ENCODE measurements at places on chromosomes 13 and 19.

DNA sequence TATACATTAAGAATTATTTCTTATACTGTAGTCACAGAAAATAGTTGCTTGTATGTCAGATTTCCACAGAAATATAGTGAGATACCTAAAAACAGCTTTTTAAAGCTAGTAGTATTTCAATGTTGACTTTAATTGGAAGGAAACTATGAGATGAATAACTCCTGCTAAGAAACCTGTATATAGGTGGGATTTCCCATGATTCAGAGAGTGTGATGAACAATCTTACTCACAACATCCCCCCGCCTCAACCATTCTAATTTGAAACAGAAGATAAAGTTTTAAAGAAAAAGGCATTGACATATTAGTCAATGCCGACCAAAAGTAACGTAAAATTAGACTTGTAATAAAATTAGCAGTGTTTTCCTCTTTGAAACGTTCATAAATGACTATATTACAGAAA lies 1.4 kb upstream of the MIR17HG start:
- DNase-seq = no peak

DNA sequence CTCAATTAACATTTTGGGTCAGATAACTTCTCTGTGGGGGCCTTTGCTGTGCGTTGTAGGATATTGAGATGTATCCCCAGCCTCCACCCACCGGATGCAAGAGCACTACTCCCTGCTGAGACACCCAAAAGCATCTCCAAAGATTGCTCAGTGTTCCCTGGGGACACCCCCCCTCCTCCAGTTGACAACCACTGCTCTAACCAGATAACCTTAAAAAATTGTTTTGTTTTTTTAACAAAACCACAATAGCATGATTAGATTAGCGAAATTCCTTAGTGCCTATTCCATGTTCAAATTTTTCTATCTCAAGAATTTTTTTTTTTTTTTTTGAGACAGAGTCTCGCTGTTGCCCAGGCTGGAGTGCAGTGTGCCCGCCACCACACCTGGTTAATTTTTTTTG lies 2.6 kb upstream of the EPN1 start:
- no peak for DNase-seq

GRCh38 chr19:18606281-18607225 lies at the start of gene CRLF1:
TSS of gene CRLF1 (minus strand) at chr19:18606799. CDS start at chr19:18606656, 143 bp downstream.
- DNase-seq = no peak

GRCh38 chr19:4288091-4288777 lies 9.2 kb downstream of the SHD start:
- DNase-seq = peak; percentile 44

DNA sequence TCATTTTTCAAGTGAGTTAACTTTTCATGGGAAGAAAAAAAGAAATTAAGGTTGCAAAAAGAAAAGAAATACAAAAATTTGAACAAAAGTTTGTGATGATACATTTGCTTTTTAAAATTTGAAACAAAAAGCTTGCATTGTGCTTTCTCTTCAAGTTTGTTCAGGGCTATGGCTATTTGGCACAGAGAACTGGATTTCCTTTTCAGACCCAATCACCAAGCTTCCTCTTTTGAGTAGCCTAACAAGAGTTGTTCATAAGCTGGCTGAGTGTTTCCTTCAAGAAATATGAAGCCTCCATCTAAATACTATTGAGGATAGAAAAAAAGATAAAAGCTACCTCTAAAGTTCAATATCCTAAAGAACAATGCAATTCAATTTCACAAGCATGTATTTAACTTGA lies 787.8 kb downstream of the LIG4 start:
- DNase-seq = no peak

DNA sequence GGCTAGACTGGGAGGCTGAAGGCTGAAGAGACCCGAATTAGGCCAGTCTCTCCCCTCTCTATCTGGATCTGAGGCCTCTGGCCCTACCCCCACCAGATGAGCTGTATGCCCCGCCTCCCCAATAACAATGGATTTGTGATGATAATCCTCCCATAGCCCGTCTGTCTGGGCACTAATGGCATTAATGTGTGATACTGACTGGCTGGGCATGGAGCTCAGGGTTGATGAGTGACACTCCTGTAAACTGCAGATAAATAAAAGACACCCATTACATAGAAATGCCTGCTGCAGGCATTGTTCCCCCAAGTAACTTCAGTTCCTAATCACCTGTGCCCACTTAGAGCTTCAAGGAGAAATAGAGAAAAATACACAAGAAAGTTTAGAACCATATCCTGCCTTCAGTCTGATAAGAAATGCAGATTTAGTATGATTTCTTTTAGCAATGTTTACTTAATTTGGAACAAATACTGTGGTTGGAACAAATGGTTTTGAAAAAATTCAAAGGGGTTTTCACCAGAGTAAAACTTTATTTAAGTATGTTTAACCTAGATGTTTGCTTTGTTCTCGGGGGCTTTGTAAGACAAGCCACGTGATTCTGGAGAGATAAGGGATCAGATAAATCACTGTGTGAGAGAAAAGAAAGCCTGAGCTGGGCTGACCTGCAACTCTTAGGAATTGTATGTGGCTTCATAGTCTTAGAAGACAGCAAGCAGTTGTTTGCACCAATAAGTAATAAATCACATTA lies 60.3 kb downstream of the TNFRSF19 start:
- DNase-seq = peak; percentile 42

DNA sequence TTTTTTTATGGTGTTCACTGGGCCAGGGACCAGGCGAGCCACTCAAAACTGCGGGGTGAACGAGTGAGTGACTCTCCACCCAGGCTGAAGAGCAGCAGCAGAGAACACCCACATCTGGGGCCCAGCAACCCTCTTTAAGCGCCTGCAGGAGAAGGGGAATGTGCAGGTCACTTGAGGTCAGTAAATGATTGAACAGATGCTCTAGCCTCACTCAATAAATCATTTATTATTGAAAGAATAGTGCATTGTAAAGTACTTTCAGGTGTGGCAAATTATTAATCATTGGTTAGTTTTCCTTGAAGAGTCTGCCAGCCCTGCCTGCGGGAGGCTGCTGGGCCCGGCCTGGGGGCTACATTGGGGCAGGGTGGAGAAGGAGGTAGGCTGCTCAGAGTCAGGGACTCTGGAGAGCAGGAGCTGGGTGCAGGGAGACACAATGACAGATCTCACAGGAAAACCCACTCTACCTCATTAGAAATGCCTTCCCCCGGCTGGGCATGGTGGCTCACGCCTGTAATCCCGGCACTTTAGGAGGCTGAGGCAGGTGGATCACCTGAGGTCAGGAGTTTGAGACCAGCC lies 42.5 kb downstream of the ABCC4 start:
- no peak for DNase-seq

DNA sequence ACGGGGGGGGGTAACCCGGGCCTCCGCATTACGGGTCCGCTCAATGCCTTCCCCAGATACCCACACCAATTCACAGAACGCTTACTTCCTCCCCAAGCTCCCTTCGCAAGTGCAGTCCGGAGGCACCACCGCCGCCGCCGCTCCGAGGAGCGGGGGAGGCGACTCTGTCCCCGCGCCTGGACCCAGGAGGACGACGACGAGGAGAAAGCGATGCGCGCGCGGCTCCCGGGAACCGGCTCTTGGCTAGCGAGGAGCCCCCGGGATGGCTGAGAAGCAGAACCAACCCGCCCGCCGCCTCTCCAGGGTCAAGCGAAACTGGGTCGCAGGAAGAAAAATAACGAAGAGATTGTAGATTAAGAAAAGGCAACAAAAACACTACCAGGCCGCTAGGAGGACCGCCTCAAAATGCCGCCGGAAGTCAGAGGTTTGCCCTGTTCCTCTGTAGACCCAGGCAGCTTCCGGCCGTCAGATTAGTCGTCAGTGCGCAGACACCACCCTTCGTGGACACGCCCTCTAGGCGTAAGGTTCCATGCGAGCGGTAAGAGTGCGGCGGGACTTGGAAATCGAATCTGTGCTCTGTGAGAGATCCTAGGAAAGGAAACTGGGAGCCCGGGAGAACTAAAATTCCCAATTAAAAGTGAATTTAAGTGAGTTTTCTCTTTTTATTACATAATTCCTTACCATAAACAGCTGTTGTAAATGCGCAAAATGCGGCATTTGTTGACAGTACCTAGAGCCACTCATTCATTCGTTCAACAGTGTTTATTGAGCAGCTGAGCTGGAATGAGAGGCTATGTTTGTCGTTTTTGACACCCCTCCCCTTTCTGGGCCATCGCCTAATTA lies at the start of gene ZC3H13:
Gene ZC3H13 (minus strand): TSS at position 428 of the 843 bp plus-strand sequence. CDS start 7,239 bp downstream, outside the sequence.
- DNase-seq = peak; percentile 96

GRCh38 chr19:892243-892893 lies 619 bp downstream of the MED16 start:
- no peak for DNase-seq

DNA sequence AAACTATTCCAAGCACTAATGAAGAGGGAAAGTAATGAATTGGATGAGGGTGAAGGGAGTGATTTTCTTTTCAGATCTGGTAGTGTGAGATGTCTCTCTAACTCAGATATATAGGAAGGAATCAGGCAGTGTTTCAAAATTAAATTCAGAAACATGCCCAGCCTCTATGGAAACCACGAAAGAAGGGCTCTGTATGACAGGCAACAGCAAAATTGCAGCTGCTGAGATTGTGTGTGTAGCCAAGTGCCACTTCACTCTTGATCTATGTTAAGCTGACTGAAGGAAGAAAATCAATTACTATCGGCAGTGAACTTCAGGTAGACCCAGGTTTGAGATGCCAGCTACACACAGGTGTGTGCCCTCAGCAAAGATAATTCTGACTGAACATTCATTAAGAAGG lies 387.4 kb downstream of the PCDH9 start:
- DNase-seq = no peak

DNA sequence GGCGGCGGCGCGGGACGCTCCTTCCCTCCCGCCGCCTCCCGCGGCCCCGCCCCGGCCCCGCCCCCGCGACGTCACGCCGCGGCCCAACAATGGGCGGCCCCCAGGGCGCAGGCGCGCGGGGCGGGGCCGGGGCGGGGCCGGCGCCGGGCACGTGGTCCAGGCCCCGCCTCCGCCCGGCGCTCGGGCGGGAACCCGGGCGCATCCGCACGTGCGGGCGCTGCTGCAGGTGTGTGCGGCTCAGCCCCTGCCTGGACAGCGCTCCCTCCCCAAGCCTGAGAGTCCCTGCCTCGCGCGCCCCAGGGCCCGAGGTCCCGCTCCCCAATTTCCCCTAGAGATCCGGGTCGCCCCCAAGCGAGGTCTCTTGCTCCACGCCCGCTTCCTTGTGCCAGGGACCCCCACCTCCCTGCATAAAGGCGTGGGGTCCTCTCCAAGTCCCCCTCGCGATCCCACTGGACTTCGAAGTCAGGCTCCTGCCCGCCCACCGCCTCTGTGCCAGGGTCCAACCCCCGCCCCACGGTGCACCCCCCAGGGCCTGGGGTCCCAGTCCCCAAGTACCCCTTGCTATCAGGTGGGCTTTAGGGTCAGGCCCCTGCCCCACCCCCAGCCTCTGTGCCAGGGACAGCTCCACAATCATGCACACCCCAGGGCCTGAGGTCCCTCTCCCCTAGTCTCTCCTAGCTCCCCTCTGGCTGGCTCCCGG lies at the start of gene MEX3D:
Gene MEX3D (minus strand): TSS at position 6 of the 700 bp plus-strand sequence. CDS start 267 bp downstream, outside the sequence.
- DNase-seq = peak; percentile 56

- DNase-seq = no peak
Measured at GRCh38 chr19:12886969-12887747, at the start of gene KLF1. TSS of gene KLF1 (minus strand) at chr19:12887201. CDS start at chr19:12887140, 61 bp downstream.

DNA sequence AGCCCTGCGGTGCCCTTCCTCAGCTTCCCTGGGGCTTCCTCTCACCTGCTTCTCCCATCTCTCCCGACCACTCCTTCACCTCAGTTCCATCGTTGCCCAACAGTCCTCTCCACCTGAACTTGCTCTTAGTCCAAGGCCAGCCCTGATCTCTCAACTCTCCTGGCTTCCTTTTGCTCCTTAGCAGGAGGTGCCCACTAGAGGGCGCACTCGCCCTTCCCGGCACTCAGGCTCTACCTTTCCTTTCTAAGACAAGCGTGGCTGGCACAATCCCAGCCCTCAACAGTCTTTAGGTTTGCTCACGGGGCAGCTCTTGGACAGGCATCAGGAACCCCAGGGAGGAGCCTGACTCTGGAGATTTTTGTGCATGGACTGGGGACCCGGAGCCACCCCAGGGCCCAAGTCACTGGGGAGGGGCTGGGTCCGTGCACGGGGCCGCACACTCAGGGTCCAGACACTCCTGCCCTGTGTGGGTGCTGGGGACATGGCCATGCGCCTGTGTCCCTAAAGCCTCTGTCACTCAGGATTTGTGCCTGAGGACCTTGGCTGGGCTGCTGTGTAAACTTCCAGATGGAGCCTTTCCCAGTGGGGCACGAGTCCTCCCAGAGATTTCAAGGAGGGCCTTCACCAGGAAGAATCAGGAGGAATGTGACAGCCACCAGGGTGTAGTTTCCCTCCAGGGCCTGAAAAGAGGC lies 12.1 kb upstream of the CEACAM8 start:
- peak; percentile 84 for DNase-seq

DNA sequence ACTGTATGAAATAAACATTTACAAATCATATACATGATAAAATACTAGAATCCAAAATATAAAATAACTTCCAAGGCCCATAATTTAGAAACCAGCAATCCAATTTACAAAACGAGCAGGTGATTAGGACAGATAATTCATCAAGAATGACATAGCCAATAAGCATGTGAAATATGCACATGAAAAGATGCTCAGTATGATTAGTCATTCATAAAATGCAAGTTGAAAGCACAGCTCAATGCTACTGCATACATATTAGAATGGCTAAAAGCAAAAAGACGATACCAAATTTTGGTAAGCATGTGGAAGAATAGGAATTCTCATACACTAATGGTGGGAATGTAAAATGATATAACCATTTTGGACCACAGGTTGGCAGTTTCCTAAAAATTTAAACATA lies 837.2 kb upstream of the MIR17HG start:
- DNase-seq = no peak

DNA sequence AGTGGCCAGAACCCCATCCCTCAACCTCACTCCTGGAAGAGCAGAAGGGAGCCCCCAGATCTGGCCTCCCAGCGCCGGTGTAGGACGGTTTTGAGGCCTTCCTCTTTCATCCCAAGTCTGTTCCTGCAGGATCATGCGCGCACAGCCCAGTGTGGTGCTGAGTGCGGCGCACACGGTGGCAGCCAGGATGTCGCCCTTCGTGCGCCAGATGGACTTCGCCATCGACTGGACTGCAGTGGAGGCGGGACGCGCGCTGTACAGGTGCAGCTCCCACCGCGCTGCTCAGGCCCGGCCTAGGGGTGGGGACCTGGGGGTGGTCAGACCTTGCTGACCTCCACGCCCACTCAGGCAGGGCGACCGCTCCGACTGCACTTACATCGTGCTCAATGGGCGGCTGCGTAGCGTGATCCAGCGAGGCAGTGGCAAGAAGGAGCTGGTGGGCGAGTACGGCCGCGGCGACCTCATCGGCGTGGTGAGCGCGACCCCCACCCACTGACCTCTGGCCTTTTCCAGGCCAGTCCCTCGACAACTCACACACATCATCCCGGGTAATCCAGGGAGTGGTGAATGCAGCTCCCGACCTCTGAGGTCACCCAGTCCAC lies 14.8 kb downstream of the PNPLA6 start:
- DNase-seq = no peak

DNA sequence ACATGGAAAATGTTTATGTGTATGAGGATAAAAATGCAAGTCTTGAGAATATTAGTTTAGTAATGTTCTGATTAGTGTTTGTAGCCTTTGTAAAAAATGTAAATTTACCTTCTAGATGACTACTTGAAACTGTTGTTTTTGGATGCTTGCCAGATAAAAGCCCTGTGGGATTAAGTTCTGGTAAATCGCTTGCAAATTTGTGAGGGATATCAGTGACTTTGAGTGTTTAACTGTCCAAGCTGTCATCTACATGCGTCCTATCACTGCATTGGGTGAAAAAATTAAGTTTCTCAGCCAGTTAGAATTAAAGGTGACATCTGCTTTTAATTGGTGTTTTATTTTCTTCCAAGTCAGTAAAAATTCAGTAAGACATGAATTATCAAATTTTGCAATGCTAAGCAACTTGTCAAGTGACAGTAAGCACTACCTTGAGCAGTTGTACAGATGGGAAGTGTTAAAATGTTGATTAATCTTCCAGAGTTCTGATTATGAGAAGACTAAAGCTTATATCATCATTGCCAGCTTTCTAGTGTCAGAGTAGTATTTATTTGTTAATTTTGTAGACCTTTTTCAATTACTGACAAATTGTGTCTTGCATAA lies 88.0 kb downstream of the PCCA start:
- no peak for DNase-seq
